Left hindlimb (tissue), 1 donor: ENCODE measurements at places on chromosomes 16 and 17.

- no peak for DNase-seq
These were observed at the start of gene RIPOR1 for GRCh38 chr16:67528222-67528869. RIPOR1 (plus strand) TSS chr16:67528829; CDS start chr16:67538447, 9,618 bp downstream.

- peak; percentile 19 for DNase-seq
These were observed 14.8 kb downstream of the MPRIP start for GRCh38 chr17:17057057-17057551.

- DNase-seq: no peak
These were observed 135.1 kb upstream of the CORO6 start for GRCh38 chr17:29757788-29758187.

DNA sequence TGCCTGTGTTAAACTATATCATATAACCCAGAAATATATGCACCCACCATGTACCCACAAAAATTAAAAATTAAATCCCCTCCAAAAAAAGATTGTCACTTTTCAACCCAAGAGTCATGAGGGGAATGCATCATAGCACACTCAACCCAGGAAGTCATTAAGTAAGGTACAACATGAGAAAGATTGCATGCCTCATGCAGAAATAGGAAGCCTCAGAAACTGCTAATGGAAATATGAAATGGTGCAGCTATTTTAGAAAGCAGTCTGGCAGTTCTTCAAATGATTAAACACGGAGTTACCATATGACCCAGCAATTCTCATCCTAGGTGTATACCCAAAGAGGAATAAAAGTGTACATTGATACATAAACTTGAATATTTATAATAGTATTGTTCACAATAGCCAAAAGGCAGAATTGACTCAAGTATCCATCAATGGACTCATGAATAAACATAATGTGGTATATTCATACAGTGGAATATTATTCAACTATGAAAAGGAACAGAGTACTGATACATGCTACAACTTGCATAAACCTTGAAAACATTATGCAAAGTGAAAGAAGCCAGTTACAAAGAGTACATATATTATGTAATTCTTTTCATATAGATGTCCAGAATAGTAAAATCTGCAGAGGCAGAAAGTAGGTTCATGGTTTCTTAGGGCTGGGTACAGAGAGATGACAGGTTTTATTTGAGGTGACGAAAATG lies 70.4 kb downstream of the TMEM100 start:
- DNase-seq: no peak

DNA sequence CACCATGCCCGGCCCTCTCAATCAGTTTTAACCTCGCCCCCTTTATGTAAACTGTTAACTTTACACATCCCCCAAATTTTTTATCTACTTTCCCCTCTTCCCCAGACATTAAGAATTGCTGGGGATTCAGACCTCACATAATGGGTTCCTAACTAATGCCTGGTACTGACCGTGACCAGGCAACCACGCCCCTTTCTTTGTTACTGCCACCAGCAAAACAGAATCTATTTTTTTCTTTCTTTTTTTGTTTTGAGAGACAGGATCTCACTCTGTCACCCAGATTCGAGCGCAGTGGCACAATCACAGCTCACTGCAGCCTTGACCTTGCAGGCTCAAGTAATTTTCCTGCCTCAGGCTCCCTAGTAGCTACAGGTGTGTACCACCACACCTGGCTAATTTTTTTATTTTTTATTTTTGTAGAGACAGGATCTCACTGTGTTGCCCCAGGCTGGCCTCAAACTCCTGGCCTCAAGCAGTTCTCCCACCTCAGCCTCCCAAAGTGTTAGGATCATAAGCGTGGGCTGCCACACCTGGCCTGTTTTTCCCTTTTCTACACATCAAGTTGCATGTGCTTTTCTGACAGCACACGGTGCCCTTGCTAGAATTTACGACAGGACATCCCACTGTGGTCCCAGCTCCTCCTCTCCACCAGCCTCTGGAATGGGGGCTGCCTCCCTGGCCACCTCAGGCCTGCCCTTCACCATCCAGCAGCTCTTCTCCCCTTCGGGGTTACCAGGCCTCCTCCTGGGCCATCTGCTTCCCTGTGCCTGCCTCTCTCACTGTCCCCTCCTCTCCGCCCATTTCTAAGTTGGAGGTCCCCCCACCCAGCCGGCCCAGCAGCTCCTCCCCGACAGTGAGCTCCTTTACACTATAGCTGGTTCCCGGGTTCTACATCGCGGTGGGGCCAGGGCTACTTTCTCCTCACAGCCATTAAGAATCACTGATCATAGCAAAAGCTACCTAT lies 10.8 kb downstream of the CPNE2 start:
- DNase-seq: no peak

DNA sequence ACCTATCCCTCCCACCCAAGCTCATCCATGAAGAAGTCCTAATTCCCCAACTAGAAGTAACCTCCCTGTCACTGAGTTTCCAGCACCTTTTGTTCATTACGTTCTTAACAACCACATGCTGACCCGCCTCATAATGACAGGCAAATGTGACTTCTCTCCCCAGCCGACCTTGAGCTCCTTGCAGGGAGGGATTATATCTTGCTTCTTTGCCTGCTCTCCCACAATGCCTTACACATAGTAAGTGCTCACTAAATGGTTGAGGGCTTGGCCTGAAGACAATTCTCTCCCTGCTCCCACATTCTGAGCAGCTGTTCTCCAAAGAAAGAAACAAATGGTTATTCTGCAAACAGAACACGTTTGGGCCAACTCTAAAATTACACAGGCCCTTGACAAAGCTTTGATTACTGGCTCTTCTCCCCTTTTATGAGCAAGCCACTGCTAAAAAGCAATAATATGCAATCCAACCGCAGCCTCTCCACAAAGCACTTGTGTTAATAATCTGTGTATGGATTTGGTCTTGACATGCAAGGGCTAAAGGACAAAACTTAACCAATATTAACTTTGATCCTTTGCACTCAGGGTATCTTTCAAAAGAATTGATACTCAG lies 23.2 kb downstream of the SLC39A11 start:
- DNase-seq: no peak

- DNase-seq: no peak
These were observed 51.7 kb downstream of the SNX11 start for GRCh38 chr17:48159232-48159631.

DNA sequence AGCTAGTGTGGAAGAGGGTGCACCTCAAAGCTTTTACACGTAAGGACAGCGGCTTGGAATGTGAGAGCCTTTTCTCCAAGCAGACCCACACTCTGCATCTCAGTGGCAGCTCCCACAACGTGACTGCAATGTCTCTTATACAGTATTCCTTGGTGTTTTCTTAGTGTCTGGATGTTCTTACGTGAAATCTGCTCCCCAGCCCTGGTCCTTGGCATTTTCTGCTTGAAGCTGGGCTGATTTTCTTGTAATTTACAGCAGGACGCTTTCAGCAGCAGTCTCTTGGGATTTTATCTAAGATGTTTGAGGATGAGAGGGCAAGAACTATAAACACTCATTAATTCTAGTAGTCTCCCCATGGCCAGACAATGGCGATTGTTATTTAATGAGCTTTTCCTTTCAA lies 12.1 kb upstream of the POLR3E start:
- DNase-seq: no peak

DNA sequence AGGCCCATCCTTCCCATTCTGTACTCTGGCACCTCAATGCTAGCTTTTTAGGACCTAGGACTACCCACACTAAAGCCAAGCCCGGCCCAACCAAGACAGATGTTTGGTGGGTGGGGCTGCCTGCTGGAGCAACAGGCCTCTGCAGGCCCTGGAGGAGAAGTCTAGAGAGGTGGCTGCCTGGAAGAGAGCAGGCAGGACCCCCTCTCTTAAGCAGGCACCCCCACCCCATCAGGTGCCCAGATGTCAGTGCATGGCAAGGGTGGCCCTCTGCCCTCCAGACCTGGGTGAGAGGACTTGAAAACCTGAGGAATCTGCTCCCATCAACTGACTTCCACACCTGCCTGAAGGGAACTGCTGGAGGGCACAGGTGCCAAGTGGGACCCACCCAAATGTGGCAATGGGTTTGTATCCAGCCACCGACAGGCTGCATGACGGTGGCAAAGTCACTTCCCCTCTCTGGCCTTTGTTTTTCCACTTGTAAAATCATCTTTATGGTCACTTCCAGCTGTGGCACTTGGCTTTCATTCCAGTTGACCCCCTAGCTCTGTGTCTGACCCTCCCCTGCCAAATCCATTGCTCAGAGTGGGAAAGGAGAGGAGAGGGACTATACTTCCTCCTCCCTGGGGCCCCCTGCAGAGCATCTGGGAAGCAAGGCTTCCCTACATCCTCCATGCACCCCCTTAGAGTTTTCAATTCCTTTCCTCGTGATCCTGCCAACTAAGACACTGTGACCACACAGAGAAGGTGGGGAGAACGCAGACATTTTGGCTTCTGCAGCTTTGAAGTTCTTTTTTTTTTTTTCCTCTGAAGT lies 1.7 kb upstream of the STAT5A start:
- peak; percentile 60 for DNase-seq

DNA sequence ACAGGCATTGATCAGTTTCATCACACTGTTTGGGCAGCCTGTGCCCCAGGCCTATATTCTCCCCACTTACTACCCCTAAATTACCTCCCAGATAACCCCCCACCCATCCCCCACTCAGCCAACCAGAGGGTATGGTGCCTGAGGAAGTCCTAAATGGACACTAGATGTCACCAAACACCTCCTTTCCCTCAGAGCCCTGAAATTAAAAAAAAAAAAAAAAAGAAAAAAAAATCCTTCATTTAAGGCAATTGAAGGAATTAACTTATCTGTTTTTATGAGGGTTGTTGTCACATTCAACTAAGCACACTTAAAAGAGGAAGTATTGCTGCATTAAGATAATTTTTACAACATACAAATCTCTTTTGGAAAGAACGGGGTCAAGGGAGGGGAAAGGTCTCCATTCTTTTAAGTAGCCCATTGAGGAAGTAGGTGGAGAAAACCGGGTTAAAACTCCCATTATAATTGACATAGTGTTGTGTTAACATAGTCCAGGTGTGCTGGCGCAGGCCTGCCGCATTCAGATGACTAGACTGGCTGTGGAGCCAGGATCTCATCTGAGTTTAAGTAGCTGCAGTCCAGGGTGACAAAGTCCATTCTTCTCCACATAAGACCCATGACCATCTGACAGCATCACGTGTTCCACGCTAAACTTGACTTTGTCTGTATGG lies 46.3 kb downstream of the SNX11 start:
- DNase-seq: no peak

- DNase-seq: peak; percentile 40
These were observed 28.9 kb upstream of the CDH5 start for GRCh38 chr16:66337463-66338188.

- DNase-seq: no peak
These were observed 14.6 kb downstream of the RGS11 start for GRCh38 chr16:261031-261691.

DNA sequence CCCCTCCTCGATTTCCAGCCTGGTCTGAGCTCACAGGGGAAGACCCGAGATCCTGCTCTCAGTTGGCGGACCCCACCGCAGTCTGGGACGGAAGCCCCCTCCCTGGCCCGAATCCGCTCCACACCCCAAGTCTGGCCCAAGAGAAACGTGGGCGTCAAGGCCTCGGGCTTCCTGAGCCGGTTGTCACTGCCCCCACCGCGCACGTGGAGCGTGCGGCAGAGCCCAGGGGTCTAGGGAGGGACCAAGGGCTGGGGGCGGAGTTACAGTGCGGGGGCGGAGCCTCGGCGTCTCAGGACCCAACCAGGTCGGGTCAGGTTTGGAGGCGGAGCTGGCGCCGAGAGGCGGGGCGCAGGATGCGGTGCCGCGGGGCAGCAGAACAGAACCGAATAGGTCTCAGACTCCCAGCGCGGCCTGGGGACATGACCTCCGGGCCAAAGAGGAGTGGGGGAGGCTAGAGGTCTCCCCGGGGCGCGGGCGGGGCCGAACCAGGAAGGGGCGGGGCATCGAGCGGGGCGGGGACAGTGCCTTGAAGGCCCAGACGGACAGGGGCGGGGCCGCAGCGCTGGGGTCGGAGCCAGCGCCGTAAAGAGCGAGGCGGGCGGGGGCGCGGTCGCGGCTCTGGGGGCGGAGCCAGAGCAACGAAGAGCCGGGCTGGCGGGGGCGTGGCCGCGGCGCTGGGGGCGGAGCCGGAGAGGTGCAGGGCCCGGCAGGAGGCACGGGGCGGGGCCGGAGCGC lies 431 bp upstream of the ZFPM1 start:
- peak; percentile 98 for DNase-seq

DNA sequence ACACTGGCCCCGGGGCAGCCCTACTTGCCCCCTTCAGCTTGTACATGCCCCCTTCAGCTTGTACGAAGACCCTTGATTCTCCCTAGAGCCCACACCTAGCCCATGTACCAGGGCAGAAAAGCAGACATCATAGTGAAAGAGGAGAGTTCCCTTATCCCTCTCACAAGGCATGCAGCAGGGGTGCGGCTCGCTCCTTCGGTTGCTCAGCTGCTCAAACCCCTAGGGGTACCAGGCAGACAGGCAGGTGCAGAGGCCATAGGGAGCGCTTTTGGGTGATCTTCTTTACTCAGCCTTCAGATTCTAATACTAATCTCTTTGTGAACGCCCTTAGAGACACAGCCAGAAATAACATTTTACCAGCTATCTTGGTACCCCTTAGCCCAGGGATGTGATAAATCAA lies 286.3 kb downstream of the NPIPA8 start:
- no peak for DNase-seq

DNA sequence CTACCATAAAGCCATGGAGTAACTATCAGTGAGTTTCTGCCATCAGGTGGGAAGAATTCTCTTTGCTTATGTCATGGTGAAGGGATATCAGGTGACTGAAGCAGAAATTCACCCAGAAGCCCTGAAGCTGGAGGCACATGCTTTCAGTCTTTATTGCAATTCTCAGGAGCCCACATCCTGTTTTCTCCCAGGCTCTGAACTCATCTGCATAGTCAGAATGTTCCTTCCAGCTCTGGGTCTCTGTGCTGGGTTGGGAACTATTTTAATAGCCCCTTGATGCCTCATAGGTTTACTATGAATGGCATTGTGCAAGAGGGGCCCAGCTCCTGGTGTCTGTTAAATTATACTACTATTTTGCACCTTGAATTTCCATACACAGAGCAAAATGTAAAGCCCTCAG lies 198.4 kb upstream of the SOX9 start:
- no peak for DNase-seq

DNA sequence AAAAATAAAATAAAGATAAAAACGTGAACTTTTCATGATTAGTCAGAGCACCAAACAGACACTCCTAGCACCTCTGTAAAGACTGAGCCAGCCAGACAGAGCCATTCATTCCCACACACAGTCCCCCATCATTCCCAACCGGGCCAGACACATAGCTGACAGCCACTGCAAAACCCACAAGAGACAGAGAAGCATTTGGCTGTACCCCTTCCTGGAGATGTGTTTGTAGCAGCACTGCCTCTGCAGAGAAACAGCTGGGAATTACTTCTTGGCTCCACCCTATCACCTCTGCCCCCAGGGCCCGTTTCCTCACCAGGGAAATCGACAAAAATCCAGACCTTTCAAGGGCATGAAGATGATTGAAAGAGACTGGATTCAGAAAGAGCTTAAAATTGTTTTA lies 46.4 kb downstream of the MYH11 start:
- no peak for DNase-seq

GRCh38 chr17:73174126-73174525 lies 9.3 kb downstream of the SSTR2 start:
- DNase-seq: no peak
